ENCODE measurements at places on chromosomes 13 and 19.

DNA sequence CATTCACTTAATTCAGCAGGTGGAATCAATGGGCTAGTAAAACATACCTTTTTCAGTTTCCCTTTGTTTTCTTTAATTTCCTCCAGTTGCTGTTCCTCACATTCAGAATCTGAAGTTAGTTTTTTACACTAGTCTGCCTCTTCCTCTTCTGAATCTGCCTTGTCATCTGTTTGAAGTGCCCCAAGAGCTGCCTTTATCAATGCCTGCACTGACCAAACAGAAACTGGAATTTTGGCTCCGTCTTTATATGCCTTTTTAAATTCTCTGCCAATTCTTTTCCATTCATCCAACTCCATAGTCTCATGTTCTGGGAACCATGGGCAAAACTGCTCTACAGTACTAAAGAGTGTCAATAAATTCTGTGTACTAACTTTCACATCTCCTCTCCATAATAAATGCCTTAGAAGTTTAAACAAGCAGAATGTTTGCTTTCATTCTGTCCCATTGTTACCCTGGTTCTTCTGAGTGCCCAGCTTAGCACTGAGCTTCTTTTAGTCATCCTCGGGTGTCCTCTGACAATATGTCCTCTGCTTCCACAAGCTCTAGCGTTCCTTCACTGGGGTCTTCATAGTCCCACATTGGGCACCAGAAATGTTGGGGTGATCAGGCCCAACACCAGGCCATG lies 154.2 kb downstream of the ZNF486 start:
- no peak for ATAC-seq

- no peak for ATAC-seq
Observed at GRCh38 chr13:97316390-97316789, 94.3 kb downstream of the MBNL2 start.

DNA sequence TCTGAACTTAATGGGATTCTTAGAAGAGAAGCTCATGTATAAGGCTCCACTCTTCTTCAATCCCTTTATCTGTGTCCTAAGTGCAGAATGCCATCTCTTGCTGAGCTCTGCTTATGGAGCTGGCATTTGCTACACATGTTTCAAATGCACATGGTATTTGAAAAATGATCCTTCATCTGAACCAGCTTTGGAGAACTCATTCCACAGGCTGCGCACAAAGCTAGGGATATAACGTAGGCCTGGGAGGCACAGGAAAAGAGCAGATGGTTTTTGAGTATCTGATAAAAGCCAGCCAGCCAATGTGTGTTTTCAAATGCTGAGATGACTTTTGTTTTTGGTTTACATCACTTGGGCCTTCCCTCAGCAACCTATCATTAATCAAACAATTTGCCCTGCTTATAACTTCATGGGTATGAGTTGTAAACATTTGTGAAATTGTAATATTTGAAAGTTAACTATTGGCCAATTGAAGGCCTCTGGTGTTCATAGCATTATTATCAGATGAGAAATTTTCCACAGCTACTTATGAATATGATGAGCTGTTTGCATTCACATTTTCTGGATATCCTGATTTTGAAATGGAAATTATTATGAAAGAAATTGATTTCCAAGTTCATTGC lies 729.0 kb downstream of the FGF9 start:
- ATAC-seq, result no peak

DNA sequence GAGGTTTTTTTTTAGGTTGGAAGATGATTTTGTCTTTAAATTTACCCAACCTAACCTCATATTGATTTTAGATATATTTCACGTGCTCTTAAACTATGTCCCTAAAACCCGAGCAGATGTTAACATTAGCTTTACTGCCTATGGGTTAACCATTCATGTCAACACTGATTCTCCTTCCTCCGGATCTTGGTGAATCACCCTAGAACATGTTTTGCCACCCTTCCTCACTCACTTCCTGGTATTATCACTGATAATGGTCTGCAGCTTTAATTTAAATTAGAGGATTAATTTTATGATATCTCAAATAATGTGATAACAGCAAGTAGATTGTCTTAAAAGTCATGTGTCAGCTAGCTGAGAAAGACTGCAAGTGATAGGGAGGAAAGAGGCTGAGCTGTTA lies 31.9 kb downstream of the HTR2A start:
- no peak for ATAC-seq

DNA sequence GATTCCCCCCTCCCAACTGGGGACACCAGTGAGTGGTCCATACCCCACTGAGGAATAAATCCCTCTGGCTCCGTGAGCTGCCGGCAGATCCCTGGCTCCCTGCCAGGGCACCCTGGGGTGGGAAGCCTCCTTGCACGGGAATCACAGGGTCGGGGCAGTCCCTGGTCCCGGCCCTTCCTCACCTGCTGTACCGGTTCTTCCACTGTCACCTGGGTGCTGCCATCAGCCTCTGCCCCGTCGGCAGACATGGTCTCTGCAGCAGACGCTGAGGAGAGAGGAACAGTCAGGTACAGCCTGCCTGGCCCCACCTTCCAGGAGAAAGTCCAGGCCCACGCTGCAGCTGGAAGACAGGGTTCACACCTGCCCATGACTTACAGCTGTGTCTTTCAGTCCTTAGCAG lies 6.3 kb downstream of the PLIN3 start:
- peak; percentile 92 for ATAC-seq

DNA sequence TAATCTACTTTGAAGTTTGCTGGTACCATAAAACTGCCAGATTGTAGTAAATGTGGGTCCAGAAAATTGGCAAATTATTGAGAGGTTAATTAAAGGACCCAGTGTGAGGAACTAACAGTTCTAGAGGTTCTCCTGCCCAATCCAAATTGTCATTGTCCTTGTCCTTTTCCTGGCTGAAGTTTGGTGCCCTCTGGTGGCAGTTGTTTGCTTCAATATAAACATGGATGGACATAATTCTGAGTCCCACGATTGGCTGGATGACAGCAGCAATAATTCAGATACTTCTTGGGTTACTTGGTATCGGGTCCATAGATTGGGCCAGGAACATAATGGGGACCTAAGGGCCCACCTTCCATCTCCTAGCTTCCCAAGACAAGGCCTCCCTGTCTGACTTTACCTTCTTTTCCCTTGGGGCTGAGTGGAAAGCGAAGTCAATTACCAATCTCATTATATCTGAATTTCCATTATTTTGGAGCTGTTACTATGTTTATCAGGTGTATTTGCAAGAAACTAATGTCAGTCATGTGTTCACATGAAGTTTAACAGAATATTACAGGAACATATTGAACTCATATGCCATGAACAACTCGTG lies 33.8 kb upstream of the GARRE1 start:
- ATAC-seq, result peak; percentile 39

GRCh38 chr19:31880283-31880682 lies 465.1 kb upstream of the ZNF507 start:
- no peak for ATAC-seq

GRCh38 chr13:48977973-48978372 lies 2.3 kb downstream of the FNDC3A start:
- no peak for ATAC-seq

- ATAC-seq, result no peak
Observed at GRCh38 chr13:57878291-57878690, 246.7 kb downstream of the PCDH17 start.

- ATAC-seq, result no peak
Observed at GRCh38 chr13:112892426-112893206, 76.4 kb upstream of the MCF2L start.

DNA sequence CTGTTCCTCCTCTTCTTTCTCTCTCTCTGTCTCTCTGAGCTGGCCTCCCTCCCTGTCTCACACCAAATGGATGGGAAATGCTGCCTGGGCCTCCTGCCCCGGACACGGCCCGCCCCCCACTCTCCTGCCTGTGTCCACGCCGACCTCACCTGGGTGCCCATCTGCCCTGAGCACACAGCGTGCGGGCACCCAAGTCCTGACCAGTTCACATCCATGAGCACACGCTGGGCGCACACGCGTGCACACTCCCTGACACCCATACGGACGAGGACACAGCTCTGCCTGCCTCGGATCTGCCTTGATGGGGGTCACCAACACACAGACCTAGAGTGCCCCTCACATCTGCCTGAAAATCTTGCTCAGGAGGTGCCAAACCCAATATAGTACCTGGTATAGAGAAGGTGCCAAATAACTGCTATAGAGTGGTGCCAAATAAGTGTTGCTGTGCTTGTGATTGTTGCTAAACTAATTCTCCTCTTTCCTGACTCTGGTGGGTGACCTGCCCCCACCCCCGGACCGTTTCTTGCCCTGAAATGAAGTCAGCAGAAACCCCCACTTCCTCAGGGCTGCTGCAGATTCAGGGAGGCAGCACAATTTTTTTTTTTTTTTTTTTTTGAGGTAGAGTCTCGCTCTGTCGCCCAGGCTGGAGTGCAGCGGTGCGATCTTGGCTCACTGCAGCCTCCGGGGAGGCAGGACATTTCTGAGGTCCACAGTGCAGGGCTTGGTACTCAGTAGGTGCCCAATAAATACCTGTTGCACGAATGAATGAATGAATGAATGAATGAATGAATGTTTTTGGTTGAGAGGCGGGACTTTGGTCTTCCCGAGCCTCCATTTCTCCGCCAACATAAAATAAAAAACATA lies 4.6 kb downstream of the NFIC start:
- no peak for ATAC-seq

GRCh38 chr13:79267560-79267959 lies 138.5 kb downstream of the RBM26 start:
- ATAC-seq, result no peak

- ATAC-seq, result peak; percentile 29
Observed at GRCh38 chr19:14337510-14337909, 43.7 kb upstream of the ADGRE5 start.

GRCh38 chr13:34808649-34809048 lies 133.4 kb upstream of the NBEA start:
- no peak for ATAC-seq

- ATAC-seq, result no peak
Observed at GRCh38 chr13:94300401-94300800, 179.1 kb downstream of the DCT start.

GRCh38 chr13:24071423-24072075 lies 89.0 kb upstream of the SPATA13 start:
- ATAC-seq, result peak; percentile 88

- ATAC-seq, result no peak
Observed at GRCh38 chr19:16074488-16075365, 1.6 kb upstream of the TPM4 start.

DNA sequence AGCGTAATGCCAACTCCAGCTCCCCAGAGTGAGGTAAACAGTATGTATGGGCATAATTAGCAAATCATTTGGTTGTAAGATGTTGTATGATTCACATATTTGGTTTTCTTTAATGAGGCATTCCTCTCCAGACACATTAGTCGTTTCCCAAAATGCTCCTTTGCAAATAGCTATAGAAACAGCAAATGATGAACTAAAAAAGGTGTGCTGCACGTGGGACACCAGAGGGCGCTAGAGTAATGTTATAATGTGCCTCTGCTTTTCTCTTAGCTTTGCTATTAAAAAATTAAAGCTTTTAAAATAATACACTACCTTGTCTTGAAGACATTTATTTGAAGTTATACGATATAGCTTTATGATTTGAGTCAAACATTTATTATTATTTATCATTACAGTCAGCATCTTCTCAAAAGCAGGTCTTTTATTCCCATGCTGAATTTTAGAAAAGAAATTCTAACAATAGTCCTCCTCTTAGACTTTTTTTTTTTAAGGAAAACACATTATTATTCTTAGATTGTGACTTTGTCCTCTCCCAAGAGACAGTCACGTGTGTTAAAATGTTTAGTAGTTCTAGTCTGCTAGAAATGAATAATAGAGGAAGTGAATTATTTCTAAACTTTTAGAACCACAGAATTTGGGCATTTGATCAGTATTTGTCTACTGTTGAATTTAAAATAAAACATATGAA lies 121.6 kb upstream of the FRY start:
- ATAC-seq, result peak; percentile 48

DNA sequence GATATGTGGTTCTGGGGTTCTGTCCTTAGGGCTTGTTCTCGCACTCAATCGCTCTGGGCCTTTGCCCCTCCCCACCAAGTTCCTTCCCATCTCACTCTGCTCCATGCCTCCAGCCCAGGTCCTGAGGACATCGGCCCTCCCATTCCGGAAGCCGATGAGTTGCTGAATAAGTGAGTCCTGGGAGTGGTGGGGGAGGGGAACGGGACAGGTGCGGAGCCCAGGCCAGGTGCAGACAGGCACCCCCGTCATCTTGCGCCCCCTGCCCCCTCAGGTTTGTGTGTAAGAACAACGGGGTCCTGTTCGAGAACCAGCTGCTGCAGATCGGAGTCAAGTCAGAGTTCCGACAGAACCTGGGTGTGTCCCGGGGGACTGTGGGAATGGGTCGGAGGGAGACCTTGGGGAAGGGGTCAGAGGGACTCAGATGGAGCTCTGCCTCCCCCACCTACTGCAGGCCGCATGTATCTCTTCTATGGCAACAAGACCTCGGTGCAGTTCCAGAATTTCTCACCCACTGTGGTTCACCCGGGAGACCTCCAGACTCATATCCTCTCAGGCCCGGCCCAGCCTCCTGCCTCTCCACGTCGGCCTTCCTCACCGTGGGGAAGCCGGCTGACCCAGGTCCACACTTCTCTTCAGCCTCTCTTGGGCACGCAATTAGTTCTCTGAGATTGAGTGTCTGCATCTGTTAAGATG lies 10.1 kb downstream of the FUZ start:
- ATAC-seq, result no peak

DNA sequence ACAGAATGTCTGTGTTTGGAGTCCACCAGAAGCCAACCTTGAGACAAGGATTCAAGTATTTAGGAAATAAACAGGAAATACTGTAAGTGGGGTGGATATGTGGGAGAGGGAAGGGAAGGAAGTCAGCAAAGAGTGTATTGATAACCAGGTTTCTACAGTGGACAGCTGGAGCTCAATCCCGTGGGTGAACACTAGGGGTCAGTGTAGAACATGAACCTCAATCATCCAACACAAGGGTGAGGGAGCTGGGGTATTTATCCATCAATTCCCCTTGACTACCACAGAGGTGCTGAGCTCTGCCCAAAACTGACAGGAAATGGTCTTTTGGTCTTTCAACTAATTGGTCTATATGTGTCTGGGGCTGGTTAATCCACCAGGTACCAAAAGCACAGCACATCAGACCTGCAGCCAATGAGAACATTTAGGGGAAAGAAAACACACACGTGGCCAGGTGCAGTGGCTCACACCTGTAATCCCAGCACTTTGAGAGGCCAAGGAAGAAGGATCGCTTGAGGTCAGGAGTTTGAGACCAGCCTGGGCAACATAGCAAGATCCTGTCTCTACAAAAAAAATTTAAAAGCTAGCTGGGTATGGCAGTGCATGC lies 5.6 kb upstream of the SYDE1 start:
- ATAC-seq, result peak; percentile 28

DNA sequence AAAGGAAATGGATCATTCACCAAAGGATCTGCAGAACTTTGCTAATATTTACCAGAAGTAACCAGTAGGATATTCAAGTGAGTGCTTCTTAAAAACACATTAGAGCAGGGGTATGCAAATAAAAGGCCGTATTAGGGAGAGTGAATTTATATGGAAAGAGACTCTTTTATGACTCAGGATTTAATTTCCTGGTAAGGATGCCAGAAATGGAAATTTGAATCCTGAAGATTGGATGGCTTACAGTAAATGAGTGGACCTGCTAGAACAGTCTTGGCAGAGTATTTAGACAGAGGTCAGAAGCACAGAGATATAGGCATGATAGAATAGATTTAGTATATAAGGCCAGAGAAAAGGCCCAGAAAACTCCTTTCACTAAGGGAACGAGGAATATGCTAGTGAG lies 201.6 kb downstream of the SLITRK5 start:
- ATAC-seq, result no peak

GRCh38 chr19:33175886-33176669 lies 18.1 kb upstream of the LRP3 start:
- ATAC-seq, result peak; percentile 0

Measured in esophagus mucosa (tissue), 1 donor.